Activated CD4-positive, alpha-beta T cell treated with anti-CD3 and anti-CD28 coated beads for 48 hours (primary cell): ENCODE measurements at places on chromosomes 5 and 9.

DNA sequence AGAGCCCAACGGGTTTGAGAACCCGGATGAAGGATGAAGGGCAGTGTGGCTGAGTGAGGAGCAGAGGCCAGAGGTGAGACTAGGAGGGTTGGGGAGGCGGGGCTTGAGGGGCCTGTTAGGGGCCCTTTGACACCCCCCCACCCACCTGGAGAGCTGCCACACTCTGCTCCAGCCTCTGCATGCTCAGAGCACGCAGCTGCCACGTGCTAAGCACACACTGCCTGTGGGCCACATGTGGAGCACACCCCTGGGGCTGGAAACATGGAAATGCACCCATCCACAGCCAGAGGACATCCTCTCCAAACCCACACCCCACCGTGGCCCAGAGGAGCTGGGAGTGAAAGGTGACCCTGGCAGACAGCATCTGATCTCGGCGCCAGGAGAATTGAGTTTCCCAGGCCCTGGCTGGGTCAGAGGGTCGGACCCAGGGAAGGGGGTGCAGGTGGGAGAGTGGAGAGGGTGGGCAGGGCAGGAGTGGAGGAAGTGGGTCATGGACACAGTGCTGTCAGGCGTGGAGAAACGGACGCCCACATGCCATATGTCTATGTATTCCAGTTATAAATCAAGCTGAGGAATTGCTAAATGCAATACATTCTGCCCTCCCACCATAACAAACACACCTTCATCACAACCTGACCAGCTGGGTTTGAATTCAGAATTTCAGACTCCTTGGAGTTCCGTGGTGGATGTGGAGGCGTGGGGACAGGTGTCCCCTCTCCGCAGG lies 5.9 kb downstream of the DNM1 start:
- no peak for DNase-seq

GRCh38 chr9:109019420-109019819 lies 6.1 kb upstream of the CTNNAL1 start:
- no peak for DNase-seq

DNA sequence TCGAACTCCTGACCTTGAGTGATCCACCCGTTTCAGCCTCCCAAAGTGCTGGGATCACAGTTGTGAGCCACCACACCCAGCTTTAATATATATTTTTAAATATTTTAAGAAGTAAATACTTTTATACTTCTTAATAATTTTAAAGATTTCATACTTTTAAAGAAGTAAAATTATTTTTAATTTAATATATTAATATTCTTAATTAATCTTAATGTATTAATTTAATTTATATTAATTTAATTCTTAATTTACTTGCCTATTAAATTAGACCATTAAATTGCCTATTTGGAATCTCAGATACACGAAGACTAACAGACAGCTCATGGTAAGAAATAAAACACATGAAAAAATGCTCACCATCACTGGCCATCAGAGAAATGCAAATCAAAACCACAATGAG lies 1087.4 kb downstream of the CDH18 start:
- DNase-seq, result no peak

DNA sequence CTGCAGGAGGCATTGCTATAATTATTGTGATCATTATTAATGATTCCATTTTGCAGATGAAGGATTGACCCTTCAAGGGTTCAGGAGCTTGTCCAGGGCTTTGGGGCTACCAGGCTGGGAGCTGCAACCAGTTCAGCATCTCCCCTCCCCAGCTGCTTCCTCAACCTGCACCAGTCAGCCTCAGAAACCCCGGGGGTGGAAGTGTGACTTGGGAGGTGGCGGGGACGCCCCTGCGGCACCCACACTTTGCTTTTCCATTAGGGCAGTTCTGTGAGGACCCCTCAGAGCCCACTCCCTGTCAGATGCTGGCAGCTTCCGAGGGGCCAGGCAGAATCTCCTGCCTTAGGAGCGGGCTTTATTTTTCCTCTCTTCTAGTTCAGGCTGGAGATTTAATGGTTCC lies 85.6 kb downstream of the OLFM1 start:
- no peak for DNase-seq

DNA sequence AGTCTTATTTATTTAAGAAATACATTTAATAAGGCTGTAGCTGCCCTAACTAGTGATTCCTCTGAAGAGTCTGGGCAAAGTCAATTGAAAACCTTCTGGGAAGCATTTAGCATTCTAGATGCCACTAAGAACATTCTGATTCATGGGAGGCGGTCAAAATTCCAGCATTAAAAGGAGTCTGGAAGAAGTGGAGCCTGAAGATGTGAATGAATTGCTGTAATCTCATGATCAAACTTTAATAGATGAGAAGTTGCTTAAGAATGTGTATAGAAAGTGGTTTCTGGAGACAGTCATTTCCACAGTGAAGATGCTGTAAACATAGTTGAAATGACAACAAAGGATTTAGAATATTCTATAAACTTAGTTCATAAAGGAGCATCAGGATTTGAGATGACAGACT lies 61.4 kb downstream of the WDR41 start:
- DNase-seq, result no peak

DNA sequence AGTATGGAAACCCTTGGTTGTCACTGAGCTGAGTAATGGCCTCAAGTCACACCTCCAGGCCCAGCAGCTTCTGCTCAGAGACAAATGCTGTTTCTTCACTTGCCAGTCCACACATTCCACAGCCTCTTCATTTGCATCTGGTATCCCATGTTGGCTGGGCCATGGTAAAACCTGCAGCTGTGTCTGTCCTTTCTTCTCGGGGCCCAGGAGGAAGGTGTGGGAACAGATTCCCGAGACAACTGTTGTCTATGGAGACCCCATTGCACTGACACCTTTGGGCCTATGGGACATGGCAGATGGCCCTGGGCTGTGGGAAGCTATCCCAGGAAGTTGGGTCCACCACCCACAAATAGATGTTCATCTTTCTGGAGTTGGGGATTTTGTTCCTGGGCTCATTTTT lies 85.1 kb downstream of the MACROH2A1 start:
- no peak for DNase-seq

- DNase-seq, result no peak
Observed at GRCh38 chr9:89592213-89592815, 12.5 kb upstream of the GADD45G start.

- no peak for DNase-seq
Observed at GRCh38 chr5:93658044-93658443, 75.0 kb downstream of the NR2F1 start.

GRCh38 chr5:124234022-124234769 lies 512.2 kb downstream of the ZNF608 start:
- DNase-seq, result no peak

GRCh38 chr5:100697970-100698369 lies 162.8 kb downstream of the FAM174A start:
- DNase-seq, result no peak

- no peak for DNase-seq
Observed at GRCh38 chr5:12795333-12795663, 891.1 kb upstream of the CTNND2 start.

DNA sequence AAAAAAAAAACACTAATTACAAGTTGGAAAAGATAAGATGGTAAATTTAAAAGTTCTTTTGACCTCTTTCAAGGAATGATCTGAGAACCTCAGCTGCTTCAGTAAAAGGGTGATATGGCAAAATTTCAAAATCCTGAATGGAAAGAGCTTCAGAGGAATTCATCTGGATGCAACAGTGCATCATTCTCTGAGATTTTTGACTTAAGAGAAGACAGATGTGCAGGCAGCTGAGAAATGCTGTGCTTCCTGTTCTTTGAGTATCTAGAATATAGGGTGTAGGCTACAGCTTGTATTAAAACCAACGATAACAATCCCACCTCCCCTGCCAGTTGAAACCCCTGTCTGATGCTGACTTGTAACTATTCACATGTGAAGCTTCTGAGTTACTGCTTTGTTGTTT lies 6.2 kb downstream of the FRMPD1 start:
- no peak for DNase-seq

- DNase-seq, result no peak
Observed at GRCh38 chr9:94010980-94011533, 55.9 kb upstream of the BARX1 start.

- peak; percentile 84 for DNase-seq
Observed at GRCh38 chr9:97237951-97238889, 69.2 kb upstream of the CCDC180 start.

- no peak for DNase-seq
Observed at GRCh38 chr5:100623719-100624118, 88.5 kb downstream of the FAM174A start.

GRCh38 chr5:148794729-148795561 lies 31.5 kb upstream of the ADRB2 start:
- DNase-seq, result no peak

GRCh38 chr9:97711223-97711626 lies 14.1 kb upstream of the XPA start:
- no peak for DNase-seq

GRCh38 chr5:133480366-133480765 lies 132.0 kb downstream of the FSTL4 start:
- DNase-seq, result no peak

GRCh38 chr5:36679221-36679989 lies 73.0 kb downstream of the SLC1A3 start:
- DNase-seq, result no peak

- no peak for DNase-seq
Observed at GRCh38 chr5:141486091-141486490, 1.3 kb downstream of the PCDHGC4 start.

DNA sequence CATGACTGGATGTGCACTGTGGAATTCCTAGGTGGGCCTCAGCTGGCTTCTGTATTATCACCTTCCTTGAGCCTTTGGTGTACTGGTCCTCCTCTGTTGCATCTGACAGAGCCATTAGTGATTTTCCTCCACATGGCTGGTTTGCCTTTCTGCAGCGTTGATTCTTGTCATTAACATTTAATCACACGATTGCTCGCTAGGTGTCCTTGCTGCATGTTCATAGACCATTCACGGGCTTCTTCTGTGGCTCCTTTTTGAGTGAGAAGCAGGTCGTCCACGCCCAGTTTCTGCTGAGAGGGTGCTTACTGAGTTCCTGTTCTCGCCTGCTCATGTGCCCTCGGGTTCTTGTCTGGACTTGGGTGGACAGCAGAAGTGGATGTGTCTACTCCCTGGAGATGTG lies 29.3 kb downstream of the ADAMTS16 start:
- DNase-seq, result no peak

DNA sequence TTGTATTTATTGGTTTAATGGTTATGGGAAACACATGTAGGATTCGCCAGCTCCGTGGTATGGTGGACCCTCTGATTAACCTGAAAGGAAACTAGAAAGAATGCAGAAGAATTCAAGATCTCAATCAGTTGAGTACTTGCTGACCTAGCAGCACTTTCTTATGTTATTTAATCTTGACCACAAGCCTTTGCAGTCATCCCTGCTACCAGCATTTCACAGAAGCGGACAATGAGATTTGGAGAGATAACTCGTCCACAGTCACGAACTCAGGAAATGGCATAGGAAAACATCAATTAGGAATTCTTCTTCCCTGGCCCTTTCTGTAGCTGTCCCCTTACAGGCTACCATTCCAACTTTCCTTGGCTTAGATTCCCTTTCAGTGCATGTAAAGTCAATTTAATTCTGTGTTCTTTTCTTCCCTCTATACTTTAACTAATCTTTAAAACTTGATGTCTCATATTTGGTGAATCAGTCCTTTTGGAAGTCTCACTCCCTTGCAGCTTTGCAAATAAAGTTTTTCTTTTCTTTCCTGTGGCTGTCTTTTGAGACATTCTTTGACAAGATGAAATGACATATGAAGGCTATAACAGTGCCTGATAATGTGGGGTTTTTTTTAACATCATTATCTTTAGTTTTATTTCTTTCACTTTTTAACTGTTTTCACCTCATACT lies 1.3 kb upstream of the SLC44A1 start:
- DNase-seq, result no peak

DNA sequence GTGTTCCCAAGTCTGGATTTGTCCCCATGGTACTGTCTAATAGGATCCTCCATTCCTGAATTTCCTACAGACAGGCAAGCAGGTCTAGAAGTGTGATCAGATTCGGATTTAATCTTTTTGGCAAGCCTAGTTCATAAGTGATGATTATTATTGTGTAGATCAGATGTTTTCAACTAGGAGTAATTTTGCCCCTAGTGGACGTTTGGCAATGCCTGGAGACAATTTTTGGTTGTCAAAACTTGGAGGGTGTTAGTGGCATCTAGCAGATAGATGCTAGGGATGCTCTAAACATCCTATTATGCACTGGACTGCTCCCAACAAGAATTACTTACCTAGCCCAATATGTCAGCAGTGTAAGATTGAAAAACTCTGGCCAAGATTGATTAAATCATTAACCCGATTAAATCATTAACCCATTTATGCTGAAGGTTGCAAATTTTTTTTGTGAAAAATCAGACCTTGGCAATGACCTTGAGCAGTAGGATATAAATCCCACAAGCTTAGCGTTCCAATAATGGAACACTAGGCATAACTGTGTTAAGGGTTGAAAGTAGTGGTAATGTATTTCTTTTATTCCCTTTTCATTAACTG lies 28.2 kb downstream of the TCERG1 start:
- no peak for DNase-seq

GRCh38 chr5:147398860-147399259 lies 111.0 kb downstream of the DPYSL3 start:
- DNase-seq, result no peak

DNA sequence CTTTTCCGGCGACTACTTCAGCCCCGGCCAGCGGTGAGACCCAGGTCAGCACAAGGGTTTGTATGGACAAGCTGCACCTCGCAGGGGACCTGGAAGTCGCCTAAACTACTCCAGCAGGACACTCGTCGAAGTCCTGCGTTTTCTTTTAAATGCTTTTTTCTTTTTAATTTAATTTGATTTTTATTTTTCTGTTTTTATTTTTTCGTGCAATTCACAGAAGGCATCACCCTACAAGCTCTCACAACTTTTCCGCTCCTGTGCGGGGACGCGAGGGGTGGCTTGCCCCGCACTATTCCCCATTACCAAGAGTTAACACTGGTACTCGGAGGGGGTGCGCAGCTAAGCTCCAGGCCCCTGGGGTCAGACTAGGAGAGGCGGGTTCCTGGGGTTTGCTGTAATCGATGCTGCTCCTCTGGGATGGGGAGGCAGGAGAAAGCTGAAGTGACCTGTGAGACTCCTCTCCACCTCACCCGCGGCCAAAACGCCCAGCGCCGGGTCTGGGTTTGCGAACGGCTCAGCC lies 1.3 kb downstream of the EDIL3 start:
- DNase-seq, result no peak

DNA sequence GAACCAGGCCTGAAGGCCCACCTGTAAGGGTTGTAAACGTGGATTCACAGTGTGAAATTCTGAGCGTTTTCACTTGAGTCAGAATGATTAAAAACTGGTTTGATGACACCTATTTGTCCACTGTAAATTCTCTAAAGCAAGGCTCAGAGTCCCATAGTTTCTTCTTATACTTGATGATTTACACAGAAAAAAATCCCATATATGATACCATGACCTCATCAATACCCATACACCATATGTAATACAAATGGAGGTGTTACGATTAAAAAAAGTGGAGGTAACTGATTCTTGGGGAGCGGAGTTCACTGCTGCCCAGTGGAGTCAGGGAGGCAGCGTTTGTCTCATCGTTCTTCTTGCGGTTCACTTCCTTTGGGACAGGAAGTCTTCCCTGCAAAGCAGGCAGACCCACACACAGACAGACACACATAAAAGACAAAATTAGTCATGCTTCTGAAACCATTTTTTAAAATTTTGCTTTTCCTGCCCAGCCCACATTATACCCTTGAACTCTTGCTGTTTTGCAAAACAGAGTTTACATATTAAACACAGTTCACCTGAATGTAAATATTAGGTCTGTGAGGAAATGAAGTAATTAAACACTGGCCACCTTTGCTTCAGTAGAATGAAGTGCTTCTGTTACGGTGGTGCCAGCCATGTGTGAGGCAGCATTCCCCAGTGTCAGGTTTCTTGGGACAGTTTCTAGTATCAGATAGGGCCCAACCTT lies 26.2 kb downstream of the NREP start:
- DNase-seq, result no peak
